ENCODE measurements at places on chromosomes 3 and 15.

DNA sequence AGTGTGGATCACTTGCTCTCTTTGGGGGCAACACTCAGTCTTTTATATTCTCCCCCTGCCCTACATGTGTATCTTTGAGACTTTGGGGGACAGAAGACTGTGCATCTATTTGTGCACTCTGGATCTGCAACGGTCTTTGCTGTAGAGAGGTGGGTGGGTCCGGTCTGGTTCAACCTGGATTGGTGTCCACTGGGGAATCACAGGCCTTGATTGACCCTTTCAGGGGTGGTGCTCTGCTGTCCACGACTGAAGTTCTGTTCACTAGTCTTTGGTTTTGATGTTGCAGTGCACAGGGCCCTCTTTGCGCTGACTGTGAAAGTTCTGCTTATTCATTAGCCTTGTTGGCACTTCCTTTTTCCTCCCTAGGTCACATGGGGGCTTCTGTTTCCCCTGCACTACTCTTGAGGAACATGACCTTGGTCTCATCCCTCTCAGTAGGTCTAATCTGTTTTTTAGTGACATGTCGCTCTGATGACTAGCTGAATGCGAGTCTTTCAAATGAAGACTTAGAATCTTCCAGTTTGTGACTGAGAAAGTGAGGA, 284.2 kb downstream of the SV2B start:
- no peak for DNase-seq
- no peak overlapping the region for H3K27ac ChIP-seq
- H3K36me3 ChIP-seq = no peaks in the 10 kb centered on the region
- H3K4me1 ChIP-seq = no peaks in the 10 kb centered on the region

GRCh38 chr3:29720665-29721064, 439.8 kb downstream of the RBMS3 start:
- H3K27ac ChIP-seq = no peak overlapping the region
- H3K36me3 ChIP-seq = no peaks in the 10 kb centered on the region
- H3K4me1 ChIP-seq = peaks cover 5% of the 10 kb centered on the region
- no peak for DNase-seq

DNA sequence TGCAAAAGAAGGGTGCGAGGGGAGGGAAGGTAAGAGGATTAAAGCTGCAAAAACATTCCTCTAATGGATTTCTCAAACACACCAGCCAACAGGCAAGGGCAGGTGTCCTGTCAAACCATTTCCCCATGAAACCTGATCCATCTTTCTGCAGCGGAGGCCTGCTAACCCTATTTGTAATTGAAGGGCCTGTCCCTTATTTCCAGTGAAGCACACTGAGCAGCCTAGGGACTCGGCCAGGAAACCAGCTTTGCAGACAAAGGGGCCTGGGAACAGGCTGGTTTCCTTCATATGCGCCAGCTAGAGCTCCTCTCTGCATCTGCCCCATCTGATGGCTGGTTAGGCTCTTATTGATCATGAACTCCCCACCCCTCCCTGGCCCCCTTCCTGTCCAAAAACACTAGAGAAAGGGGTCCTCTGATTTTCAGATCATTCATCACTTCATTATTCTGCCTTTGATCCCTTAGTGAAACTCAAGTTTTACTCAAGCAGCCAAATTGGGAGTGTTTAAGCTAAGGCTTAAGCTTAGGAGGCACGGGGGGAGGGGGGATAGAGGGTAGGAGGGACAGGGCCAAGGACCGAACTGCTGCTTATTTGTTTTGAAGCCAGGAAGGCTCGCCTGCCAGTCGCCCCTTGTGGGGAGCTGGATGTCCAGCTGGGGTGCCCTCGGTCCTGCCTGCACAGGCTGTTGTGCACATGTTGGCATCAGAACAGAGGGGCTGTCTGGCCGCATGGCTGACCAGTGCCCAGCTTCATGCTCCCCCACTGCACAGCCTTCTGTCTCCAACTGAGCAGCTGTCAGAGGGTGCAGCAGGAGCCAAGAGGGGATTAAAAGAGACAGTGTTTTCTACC, 53.1 kb downstream of the BOC start:
- H3K4me1 ChIP-seq = peaks cover 69% of the 10 kb centered on the region
- DNase-seq = no peak
- no peaks in the 10 kb centered on the region for H3K27me3 ChIP-seq
- H3K27ac ChIP-seq = peak overlapping the region; percentile 49
- peak overlapping the region; percentile 9 for H3K4me3 ChIP-seq
- H3K36me3 ChIP-seq = peaks cover 46% of the 10 kb centered on the region

DNA sequence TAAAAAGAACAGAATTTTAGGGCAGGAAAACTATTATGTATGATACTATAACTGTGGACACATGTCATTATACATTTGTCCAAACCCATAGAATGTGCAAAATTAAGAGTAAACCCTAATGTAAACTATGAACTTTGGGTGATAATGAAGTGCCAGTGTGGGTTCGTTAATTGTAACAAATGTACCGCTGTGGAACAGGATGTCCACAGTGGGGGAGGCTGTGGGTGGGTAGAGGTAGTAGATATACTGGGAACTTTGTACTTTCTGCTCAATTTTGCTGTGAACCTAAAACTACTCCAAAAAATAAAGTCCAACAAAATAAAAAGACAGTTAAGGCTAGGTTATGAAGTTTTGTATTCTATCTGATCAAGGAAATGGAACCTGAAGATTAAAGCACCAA, 24.8 kb downstream of the CD96 start:
- no peak for DNase-seq
- H3K4me3 ChIP-seq = no peak overlapping the region
- H3K4me1 ChIP-seq = no peaks in the 10 kb centered on the region
- H3K27ac ChIP-seq = no peak overlapping the region

DNA sequence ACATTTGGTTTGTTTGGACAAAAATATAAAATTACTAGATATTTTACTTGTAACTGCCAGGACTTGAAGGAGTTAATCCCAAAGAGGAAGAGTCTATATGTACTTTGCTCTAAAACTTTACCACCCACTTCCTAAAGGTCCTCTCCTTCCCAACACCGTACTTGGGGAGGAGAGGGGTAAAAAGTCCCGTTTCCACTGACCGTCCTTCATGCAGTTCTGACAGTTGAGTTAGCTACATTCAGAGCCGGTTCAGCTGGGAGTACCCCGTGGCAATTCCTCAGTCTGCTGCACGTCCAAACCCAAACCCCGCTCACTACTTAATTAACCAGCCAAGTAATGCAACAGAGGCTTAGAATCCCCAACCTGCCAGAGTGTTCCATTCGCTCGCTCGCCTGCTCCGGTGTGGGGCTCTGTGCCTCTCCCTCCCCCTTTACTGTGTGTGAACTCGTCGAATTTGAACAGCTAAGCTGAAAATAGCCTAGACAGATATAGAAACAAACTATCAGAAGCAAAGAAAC, 519.7 kb downstream of the FOXP1 start:
- H3K4me1 ChIP-seq = peaks cover 47% of the 10 kb centered on the region
- H3K4me3 ChIP-seq = no peak overlapping the region
- no peaks in the 10 kb centered on the region for H3K27me3 ChIP-seq

- H3K4me1 ChIP-seq = no peaks in the 10 kb centered on the region
- peaks cover 39% of the 10 kb centered on the region for H3K27me3 ChIP-seq
- H3K36me3 ChIP-seq = no peaks in the 10 kb centered on the region
- no peak for DNase-seq
- no peak overlapping the region for H3K27ac ChIP-seq
These were observed 21.0 kb downstream of the DUOX2 start for GRCh38 chr15:45093013-45093412.

- H3K36me3 ChIP-seq = peaks cover 4% of the 10 kb centered on the region
- H3K27ac ChIP-seq = no peak overlapping the region
- H3K4me3 ChIP-seq = peak overlapping the region; percentile 20
- H3K27me3 ChIP-seq = no peaks in the 10 kb centered on the region
- DNase-seq = no peak
These were observed 2.4 kb downstream of the PML start for GRCh38 chr15:73996939-73997338.
